Cortex of kidney (tissue), 1 donor: ENCODE measurements at places on chromosomes 16 and 17.

DNA sequence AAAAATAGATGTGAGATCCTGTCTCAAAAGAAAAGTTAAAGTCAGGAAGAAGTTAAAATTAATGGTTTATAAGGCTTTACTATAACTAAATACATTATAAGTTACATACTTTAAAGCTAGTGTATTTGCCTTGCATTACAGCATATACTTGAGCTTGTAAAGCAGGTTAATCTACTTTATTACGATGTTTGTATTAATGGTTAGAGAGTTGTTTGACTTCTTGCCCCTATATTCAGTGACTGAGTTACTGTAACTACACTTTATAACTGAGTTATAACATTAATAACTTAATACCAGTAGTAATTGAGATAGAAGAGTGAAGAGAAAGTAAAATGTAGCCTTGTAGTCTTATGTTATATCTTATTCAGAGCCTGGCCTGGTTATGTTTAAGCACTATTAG, 22.9 kb downstream of the CLTC start:
- DNase-seq: no peak

DNA sequence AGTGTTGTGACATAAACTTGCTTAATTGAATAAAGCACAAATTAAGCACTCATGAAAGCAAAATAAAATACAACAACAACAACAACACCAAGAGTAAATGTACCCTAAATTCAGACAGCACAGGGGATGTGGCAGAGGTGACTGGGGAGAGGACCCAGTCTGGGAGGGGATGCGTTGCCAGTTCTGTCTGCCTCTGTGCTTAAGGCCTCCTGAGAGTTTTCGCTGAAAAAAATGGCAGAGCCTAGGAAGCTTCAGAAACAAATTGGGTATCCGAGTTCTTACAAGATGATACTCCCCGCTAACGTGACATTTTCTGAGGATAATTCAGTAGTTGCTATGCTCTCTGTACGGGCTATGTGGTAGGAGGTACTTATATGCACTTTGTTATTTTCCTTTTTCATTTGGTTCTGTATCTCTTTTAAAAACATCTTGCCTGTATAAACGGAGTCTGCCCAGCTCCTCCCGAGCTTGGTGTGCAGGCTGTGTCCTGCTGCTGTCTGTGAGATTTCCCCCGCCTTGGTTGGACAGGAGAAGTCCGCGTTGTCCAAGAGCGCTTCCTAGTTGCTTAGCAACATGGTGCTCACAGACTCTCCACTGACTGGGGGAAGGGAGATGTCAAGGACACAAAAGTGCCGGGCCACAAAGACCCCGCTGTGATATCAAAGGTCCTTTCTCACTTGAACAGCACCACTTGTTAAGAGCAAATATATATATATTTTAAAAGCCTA, 134.2 kb upstream of the CPHXL start:
- DNase-seq: no peak

GRCh38 chr17:7548585-7549400, at the start of gene TNFSF12:
Gene TNFSF12, plus strand, starts transcription at chr17:7549058. Its CDS starts 96 bp downstream, at chr17:7549154.
- DNase-seq: no peak

- DNase-seq: no peak
Measured at GRCh38 chr16:27924411-27925118, 138.9 kb downstream of the GSG1L start.

GRCh38 chr16:30778549-30779244, 8.3 kb downstream of the ZNF629 start:
- no peak for DNase-seq

- no peak for DNase-seq
Measured at GRCh38 chr16:2809149-2809760, 7.8 kb upstream of the PRSS21 start.

DNA sequence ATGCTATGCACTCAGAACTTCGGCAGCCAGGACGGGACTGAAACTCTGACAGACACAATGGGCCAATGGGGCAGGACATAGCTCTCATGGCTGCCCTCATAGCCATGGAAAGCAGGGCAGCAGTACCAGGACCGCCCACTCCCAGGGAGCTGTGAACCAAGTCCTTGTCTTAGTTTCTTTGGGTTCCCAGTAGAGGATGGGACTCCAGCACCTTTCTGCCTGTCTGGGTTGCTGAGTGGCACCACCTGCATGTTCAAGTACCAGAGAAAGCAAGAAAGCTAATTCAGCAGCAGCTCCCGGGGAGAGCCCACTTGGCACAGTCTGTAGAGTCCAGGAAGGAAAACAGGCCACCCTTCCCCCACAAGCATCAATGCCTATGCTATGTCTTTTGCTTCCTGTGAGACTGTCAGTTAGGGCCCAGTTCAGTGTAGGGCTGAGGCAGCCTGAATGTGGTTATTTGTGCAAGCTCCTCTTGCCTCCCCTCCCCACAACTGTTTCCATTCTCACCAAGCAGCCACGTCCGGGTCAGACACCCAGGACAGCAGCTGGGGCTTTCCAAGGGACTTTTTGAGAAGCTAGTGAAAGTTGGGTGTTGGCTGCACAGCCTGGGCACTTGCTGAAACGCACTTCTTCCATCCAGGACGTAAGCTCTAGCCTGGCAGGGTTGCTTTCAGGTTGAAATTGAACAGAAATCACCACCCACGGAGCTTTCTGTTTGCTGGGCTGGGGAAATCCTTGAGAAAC, 7.8 kb downstream of the SUPT4H1 start:
- no peak for DNase-seq

DNA sequence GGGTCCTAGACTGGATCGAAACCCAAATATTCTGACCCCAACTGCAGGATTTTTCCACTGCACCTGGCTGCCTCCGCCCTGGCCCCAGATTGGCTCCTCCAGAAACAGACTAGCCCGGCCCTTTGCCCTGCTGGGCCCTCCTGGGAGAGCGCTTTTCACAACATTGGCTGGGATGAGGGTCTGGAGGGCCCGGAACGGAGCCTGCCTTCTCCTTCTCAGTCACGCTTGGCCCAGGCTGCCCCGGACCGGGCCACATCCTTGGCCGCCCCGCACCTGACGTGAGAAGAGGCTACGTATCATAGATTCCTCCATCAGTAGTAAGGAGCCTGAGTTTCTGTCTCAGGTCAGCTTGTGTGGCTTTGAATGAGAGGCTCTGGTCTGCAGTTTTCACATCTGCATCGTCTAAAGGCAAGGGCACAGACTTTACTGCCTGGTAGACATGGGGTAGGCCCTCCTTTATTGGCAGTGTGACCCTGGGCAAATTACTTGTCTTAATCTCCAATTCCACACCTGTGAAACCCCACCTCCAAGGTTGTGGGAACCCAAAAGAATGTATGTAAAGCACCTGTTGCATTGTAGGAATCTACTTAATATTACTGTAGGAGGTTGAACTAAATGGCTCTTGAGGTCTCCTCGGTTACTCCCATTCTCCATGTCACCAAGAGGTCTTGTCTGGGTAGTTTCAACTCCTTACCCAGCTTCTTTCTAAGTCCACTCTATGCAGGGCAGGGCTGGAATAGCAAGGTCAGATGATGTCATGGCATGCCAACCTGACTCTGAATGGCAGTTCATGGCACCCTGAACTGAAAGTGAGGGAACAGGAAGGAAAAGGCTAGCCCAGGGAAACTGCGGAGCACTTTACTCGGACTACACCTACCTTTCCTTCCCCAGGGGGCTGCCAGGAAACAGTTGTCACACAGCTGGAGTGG, 661 bp downstream of the LRRC3C start:
- no peak for DNase-seq

DNA sequence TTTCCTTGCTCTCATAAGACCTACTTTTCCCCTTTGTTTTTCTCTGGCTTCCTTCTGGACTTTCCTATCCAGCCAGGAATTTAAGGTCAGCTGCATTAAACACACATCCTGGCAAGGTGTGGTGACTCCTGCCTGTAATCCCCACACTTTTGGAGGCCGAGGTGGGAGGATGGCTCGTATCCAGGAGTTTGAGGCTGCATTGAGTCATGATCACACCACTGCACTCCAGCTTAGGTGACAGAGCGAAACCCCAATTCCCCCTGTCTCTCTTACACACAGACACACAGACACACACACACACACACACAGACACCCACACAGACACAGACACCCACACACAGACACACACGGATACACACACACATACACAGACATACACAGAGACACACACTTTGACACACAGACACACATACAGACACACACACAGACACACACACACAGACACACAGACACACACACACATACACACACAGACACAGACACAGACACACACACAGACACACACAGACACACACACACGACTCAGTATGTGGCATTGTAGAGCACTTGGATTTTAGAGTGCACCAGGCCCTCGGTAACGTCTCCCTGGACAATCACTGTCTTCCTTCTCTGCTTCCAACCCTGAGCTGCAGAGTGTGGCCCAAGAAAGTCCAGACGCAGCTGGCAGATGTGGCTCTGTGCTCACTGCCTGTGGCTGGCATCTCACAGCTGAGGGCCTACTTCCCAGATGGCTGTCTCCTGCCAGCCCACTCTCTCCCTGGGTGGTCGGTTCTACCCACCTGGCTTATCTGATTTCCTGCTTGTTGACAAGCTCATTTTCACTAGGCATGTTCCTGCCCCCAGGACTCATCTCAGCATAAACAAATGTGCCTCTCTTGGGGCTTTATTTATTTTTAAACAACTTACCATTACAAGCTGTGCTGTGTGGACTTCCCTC, 39.0 kb downstream of the NLRP1 start:
- DNase-seq: no peak

- DNase-seq: no peak
Measured at GRCh38 chr16:61277849-61278248, 758.4 kb downstream of the CDH8 start.
